Purkinje cell (primary cell): ENCODE measurements at places on chromosomes 1 and 21. TPM values are rescaled to one million over a fixed set of nuclear protein-coding genes. Genes with fewer than 3 reads are reported as not detected.

The CD2 gene
- polyA plus RNA-seq, result not detected in 2 replicates

The FAM72A gene
- 1.7 and 3.9 TPM in 2 replicates for polyA plus RNA-seq

The WDR64 gene
- not detected in 2 replicates for polyA plus RNA-seq

The THEM5 gene
- 0.42 TPM in 1 of 2 replicates, not detected in the other for polyA plus RNA-seq

The CITED4 gene
- polyA plus RNA-seq, result 0.74 and 3.0 TPM in 2 replicates

The NBPF12 gene
- polyA plus RNA-seq, result 1.9 and 3.1 TPM in 2 replicates

The BSND gene
- not detected in 2 replicates for polyA plus RNA-seq

The KRTAP7-1 gene
- polyA plus RNA-seq, result not detected in 2 replicates

The RIMS3 gene
- 0.28 and 5.0 TPM in 2 replicates for polyA plus RNA-seq

The C1orf87 gene
- not detected in 2 replicates for polyA plus RNA-seq

The GNAT2 gene
- polyA plus RNA-seq, result not detected in 2 replicates

The OPTC gene
- polyA plus RNA-seq, result not detected in 2 replicates

The CC2D1B gene
- 0.92 and 2.0 TPM in 2 replicates for polyA plus RNA-seq

The TMEM51 gene
- 0.52 TPM in 1 of 2 replicates, not detected in the other for polyA plus RNA-seq

The RPTN gene
- not detected in 2 replicates for polyA plus RNA-seq

The KRTAP19-3 gene
- polyA plus RNA-seq, result not detected in 2 replicates

The NTNG1 gene
- 4.9 and 9.0 TPM in 2 replicates for polyA plus RNA-seq

The TMPRSS15 gene
- polyA plus RNA-seq, result not detected in 2 replicates

The MR1 gene
- 0.53 and 3.0 TPM in 2 replicates for polyA plus RNA-seq

The RHCE gene
- polyA plus RNA-seq, result 1.6 and 2.1 TPM in 2 replicates

The CCDC27 gene
- not detected in 2 replicates for polyA plus RNA-seq

The DEPDC1 gene
- polyA plus RNA-seq, result not detected in 2 replicates

The HLX gene
- polyA plus RNA-seq, result 0.17 TPM in 1 of 2 replicates, not detected in the other

The CTH gene
- 8.6 and 9.6 TPM in 2 replicates for polyA plus RNA-seq

The CPT2 gene
- 2.4 and 2.5 TPM in 2 replicates for polyA plus RNA-seq

The TSPEAR gene
- not detected in 2 replicates for polyA plus RNA-seq
